ENCODE measurements at places on chromosomes 3 and 15.

DNA sequence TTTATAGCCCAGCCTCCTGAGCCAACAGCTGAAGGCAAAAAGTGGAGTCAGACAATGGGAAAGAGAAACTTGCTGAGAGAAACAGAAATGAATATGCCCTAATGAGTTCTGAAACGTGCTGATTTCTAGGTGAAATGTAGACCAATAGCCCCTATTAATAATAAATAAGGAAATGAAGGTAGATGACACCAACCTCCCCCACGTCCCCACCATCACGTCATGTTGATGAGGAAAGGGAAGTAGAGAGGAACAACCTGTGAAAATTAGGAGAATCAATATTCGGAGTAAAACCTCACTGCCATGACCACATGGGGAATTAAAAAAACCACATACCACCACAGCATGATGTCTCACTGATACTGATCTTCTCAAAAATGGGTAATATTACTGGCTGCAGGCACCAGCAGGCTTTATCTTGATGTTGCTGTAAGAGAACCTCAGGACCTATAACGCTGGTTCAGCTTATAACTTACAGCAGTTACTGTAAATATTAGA lies 64.0 kb downstream of the KAT2B start:
- peak; percentile 50 for DNase-seq

DNA sequence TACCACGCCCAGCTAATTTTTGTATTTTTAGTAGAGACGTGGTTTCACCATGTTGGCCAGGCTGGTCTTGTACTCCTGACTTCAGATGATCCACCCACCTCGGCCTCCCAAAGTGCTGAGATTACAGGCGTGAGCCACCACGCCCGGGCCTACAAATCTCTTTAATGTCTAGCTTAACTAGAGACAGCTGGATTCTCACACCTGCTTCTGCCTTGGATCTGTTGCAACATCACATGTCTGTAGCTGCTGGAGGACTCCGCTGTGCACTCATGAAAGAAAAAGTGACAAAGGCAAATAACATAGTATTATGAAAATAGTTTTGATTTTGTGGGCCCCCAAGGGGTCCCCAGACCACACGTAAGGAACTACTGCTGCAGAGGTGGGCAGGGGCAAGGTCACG lies 85.9 kb downstream of the NCEH1 start:
- DNase-seq = no peak

GRCh38 chr3:138213398-138214085 lies 26.4 kb downstream of the ARMC8 start:
- no peak for DNase-seq

- DNase-seq = no peak
Measured at GRCh38 chr3:122964811-122965210, 62.8 kb downstream of the SEMA5B start.

- no peak for DNase-seq
Measured at GRCh38 chr3:14562121-14562890, 22.2 kb upstream of the GRIP2 start.

DNA sequence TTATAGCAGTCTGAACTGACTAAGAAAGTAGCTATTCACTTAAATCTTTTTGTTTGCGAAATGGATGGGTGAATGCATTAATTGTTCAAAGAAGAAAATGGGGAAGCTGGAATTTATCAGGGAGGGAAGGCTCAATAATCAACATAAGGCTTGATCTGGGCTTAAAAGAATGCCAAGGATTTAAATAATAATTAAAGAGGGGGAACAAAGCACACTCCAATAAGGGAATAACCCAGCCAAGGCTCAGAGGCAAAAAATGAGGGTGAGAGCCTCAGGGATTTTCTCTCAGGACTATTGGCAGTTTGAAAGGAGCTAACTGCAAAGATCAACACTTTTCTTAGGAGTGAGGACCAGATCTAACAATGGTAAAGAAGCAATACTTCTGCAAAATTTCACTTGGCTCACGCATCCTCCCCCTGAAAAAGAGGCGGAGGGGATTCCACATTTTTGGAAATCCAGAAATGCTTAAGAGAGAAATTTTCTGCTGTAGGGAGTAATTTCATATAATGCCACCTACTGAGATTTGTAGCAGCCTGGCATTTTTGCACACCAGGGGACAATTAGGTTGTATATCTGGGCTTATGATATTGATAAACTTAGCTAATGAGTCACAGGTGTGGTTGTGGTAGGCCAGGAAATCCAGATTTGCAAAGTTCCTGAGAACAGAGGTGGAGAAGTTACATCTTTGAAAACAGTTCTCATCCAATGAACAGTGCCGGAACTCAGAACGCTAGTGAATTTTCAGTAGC lies 405.1 kb downstream of the TUSC7 start:
- no peak for DNase-seq

- DNase-seq = no peak
Measured at GRCh38 chr3:104436506-104436905, 930.2 kb upstream of the ALCAM start.

DNA sequence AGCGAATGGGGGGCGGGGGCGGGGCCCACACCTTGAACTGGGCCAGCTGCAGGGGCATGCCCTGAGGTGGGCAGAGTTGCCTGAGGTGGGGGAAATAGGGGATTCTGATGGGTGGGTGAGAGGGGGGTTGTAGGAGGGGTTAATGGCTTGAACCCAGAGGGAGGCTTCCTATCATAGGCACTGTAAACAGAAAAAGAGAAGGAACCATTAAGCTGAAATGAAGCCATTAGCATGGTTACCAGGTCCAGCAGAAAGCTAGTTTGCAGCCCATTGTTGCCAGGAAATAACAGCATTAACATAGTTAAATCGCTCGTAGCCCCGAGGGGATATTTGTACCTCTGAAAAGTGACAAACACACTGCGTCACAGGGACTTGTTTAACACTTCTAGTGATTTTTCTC lies 29.0 kb downstream of the ETV5 start:
- no peak for DNase-seq

DNA sequence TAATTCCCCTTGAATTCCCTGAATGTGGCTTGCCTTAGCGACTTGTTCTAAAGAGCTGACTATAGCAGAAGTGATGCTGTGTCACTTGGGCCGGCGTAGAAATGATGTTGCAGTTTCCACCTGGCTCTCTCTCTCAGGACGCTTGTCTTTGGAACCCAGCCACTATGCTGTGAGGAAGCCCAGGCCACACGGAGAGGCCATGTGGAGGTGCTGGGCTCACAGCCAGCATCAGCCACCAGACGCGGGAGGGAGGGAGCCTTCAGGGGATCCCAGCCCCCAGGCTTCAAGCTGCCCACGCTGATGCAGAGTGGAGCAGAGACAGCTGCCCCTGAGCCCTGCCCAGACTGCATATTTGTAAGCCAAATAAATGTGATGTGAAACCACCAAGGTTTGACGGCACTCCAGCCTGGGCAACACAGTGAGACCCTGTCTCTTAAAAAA lies 18.6 kb downstream of the RNU5B-1 start:
- DNase-seq = no peak

DNA sequence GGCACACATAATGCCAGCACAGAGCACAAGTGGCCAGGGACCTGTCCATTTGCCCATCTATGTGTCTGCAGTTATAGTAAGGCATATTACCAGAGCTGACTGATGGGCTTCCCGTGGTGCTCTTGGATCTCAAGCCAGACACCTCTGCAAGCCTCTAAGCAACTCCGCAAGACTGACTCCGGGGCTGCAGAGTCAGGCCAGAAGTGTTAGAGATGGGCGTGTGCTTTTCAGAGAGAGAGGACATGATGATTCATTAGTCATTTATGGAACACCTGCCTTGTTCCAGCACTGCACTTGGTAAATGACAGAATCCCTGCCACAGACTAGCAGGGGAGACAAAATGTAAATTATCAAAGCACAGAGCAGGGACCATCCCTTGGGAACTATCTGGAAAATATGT lies 559.0 kb downstream of the PDCD6IP start:
- no peak for DNase-seq

DNA sequence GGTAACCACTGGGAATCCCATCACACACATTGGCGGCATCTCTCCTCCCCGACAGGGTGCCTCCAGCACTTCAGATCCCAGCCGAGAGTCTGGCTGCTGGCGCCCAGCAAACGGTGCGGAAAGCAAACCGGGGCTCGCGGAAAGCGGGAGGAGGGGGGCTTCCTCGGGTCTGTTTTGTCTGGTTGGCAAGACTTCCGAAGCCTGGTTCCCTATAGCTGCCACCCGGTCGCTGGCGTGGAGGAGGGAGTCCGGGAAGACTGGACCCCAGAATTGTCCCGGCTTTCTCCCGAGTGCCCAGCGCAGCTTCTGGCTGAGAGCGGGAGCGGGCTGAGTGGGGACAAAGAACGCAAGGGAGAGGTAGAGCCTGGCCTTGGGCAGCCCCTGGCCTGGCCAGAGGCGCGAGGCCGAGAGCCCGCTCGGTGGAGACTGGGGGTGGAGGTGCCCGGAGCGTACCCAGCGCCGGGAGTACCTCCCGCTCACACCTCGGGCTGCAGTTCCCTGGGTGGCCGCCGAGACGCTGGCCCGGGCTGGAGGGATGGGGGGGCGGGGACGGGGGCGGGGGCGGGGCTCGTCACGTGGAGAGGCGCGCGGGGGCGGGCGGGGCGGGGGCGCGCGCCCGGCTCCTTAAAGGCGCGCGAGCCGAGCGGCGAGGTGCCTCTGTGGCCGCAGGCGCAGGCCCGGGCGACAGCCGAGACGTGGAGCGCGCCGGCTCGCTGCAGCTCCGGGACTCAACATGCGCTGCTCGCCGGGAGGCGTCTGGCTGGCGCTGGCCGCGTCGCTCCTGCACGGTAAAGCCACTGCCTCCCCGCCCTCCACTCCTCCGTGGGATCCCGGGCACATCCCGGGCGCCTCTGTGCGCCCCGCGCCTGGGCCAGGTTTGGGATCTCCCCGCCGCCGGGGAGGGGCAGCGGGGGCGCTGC lies at the start of gene CHRNA7:
TSS of gene CHRNA7 (plus strand) at position 654 of the 920 bp plus-strand sequence. CDS start at position 734, 80 bp downstream.
- DNase-seq = peak; percentile 29

DNA sequence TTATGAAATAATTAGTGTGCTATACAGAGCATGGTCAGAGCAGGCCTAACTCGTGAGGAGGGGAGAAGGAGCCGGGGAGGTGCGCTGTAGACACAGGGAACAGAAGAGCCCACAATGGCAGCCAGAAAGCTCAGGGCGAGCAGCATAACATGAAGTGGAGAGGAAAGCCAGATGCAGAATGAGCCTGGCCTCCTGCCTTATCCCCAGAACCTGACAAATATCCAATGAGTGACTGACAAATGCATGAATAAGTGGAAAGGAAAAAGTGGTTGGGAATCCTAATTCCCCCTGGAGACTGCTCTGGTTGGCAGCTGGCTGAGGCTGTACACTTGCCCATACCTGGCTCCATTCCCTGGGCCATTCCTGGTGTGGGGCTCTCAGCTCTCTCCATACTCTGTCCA lies 9.2 kb upstream of the MST1R start:
- DNase-seq = no peak

DNA sequence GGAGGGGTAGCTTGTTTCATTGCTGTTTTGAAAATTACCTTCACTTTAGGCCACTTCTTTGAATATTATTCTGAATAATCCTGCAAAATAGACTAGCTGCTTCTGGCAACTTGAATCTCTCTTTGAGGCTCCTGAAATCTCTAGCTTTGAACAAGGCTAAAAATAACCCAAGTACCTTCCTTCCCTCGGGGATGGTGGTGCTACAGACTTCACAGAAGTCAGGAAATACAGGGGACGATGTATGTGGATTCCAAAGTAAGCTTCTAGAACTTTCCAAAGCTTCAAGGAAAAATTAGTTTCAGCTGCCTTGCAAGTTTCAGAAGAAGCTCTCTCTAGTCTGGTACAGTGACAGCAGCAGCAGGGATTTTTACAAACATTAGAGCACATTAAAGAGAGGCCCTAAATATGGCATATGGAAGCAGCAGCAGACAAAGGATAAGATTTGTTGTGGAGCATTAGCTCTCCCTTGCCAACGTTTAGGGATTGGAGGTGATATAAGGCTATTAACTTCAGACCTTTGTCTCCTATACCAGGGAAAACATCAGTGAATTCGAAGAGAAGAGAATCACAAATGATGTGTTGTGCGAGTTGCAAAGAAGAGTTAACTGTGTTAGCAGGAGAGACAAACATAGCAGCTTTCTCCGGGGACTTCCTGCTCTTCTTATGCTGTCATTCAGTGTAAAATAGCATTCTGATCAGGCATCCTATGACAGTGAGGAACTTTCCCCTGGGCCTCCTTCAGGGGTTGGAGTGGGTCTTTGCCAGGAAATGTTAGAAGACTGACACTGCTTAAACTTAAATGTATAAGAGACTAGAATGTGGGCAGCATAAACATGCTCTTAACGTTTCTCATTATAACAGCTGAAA lies 783.0 kb upstream of the ARPP21 start:
- DNase-seq = no peak

DNA sequence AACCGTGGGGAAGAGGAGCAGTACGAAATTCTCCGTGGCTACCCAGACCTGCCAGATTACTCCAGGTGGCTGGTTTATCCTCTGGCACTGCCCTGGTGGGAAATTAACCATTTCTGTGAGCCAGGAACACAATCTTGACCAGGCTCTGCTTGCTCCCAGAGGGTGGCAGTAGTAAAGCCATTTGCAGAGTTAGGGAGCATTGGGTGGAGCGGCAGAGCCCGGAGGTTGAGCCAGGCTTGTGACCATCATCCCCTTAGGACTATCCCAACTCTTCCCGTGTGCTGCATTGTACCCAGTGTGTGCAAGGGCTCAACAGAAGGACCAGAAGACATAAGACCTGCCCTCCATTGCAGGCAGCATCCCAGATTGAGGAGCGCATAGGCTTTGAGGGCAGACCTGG lies 5.3 kb downstream of the KNG1 start:
- no peak for DNase-seq

DNA sequence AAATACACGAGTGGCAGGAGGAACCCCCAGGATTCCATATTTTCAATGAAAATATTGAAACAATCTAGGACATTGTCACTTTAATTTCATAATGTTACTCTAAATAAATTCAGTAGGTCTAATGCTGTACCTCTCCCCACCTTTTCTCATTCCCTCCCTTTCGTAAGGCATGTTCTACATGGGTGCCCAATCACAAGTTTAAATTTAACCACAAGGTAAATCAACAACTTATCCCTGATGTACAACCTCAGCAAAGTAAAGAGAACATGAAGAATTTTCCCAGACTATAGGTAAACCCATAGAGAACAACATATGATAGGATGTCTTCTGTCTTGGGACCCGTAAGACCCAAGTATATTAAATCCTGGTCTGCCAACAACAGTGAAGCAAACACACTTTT lies 53.2 kb upstream of the MITF start:
- no peak for DNase-seq

GRCh38 chr3:66270701-66271100 lies 49.9 kb downstream of the SLC25A26 start:
- DNase-seq = no peak
